Stimulated activated CD4-positive, alpha-beta T cell treated with anti-CD3 and anti-CD28 coated beads, TNF-alpha, amount 100 ng/mL, for 24 hours (primary cell): ENCODE measurements at places on chromosomes 12 and 14.

GRCh38 chr12:53482626-53483168 is 16.6 kb downstream of the MAP3K12 start:
- no peak for DNase-seq

GRCh38 chr12:121580959-121581685 is at the start of gene KDM2B:
KDM2B (minus strand) TSS chr12:121581023; CDS start chr12:121580911, 112 bp downstream.
- no peak for DNase-seq

DNA sequence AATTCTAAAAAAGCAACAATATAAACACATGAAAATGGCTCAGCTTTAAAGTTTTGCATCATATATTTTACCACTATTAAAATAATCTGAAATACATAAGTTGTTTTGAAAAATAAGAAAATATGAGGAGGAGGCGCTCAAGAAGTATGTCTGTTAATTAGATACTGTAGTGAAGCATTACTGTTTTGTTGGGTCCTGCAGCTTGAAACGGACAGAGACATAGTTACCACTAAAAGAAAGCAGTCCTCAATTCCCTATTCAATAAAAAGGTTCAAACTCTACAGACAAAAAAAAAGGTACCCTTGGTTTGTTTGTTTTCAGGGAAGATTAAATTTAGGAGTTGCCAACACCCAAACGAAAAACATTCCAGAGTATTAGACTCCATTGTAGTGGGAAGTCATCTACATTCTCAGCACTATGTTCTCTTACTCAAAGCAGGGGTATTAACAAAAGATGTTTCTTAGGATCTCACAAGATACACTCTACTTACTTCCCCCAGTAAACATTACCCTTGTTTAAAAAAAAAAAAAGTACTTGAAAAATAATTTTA is 3.0 kb downstream of the PAWR start:
- DNase-seq = no peak

DNA sequence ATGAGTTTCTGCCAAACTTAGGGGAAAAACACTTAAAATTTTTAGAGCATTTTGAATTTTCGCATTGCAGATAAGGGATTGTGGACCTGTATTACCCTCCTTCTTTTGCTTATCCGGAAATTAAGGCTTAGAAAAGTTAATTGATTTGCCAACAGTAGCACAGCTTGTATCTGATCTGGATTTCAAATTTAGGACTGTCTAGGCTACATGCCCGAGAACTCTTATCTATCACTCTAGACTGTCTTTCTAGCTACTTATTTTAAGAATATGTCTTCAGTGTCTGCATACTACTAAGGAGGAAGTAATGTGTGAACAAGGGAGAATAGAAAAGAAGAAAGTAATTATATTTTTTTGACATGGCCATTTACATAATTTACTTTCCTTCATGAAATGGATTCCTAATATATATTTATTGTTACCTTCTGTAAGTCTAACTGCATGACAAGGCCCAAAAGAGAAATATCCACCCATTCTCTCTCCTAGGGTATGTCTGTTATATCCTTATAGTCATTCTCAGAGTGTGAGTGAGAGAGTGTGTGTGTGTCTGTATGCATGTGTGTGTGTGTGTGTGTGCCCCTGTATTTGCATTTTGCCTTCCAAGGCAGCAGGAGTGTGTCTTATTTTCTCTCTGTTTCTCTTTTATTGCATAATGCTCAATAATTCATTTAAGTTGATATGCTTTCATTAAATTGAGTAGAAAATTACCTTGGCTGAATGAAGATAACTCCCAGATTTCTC is 132.1 kb downstream of the SLC5A8 start:
- no peak for DNase-seq

DNA sequence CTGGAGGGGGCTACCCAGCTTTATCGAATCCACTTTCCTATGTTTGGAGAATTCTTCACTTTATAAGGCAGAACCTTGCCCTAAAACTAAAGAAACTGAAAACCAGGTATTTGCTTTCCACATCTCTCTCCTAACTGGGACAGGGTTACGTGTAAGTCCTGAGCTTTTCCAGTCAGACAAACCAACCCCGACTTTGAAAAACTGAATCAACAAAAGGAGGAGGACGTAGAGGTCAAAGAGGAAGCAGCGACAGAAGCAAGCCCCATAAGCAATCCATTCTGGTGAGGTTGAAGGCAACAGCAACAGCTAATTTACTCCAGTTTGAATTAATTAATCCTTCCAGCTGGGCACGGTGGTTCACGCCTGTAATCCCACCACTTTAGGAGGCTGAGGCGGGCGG is 47.2 kb downstream of the LRP6 start:
- DNase-seq = no peak

GRCh38 chr12:109877504-109878246 is 2.7 kb downstream of the GLTP start:
- DNase-seq = no peak

GRCh38 chr14:97582022-97582421 is 784.8 kb downstream of the VRK1 start:
- DNase-seq = no peak

DNA sequence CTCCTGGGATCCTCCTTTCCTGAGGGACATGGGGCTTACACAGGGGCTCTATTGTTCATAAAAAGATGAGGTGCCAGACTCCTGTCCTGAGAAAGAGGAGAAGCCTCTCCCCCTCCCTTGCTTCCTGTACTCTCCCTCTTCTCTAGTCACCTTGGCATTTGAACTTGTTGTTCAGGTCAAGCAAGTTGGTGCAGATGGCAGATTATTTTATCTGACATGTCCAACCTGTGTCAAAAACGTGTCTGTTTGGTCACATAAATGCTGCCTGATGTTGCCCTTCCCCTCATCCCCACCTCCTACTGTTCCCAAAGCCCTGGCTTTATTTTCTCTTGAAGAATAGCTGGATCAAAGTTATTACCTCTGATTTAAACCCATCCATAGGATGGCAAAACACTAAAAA is 154.8 kb downstream of the TMX1 start:
- DNase-seq = no peak
